ENCODE measurements at places on chromosomes 4 and X.

DNA sequence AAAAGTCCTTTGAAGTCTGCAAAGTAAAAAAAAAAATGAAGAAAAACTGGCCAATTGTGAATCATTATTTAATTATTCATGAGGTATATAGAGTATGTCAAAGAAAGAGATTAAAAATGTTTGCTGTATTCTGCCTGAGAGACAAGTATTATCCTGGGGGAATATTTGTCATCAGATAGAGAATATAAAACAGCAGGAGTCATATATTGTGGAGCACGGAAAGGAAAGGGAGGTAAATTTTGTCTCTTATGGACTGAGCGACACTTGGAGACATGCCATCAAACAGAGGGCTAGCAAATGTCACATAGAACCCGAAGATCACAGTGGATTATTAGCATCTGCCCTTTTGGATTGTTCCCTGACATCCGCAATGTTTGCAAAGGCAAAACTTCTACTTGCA is 39.2 kb upstream of the FAT1 start:
- DNase-seq, result no peak

DNA sequence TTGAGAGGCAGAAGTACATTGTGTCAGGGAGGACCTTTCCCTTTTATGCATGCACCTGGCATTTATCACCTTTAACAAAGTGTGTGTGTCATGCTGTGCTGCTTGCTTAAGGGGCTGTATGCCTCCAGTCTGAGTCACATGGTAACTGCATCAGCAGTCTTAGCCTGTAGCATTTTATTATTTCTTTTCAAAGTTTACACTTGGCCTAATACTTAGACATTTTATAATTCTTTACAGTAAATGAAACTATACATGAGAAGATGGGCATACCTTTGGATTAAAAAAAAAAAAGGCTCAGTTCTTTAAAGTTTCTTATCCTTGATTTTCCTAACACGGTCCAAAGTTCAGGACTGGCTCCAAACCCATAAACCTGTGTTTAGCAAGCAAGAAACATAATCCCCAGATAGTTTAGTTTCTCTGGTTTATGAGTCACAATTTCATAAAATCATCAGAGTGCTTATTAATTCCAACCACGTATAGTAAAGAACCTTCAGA is 14.6 kb downstream of the NPNT start:
- no peak for DNase-seq

- no peak for DNase-seq
Measured at GRCh38 chr4:11049001-11049400, 364.4 kb upstream of the CLNK start.

DNA sequence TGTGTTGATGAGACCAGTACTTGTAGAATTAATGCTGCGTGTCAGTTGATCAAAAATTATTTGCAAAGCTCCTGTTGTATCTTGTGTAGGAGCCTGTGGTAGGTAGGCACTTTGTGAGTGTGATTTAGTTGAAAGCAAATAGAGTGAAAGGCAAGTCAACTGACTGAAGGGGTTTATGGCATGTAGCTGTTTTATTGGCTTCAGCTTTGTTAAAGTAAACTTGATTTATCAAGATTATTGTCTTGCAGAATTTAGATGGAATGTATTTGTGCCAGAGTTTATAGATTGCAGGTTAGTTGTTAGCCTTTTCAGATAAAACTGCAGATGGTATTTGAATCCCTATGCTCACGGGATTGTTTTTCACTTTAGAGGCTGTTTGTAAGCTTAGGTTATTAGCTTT is 128.0 kb downstream of the FRAS1 start:
- DNase-seq, result no peak

DNA sequence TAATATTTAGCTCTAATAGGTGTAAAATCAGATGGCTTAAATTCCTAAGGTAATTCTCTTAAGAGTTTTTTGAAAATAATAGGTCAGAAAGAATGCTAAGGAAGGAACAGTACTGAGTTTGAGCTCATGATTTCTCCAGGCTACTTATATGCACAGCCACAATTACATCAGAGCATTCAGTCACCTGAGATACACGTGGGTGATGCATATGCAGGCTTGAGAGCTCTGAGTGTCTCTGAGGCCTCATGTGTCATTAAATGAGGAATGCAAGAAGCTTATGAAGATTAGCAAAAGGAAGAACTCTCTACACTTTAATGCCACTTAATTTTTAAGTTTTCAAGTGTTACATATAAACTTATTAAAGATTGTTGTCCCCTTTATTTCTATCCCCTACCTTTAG is 124.0 kb upstream of the STIM2 start:
- no peak for DNase-seq

- no peak for DNase-seq
Measured at GRCh38 chr4:185212581-185212980, 3.2 kb downstream of the SNX25 start.

DNA sequence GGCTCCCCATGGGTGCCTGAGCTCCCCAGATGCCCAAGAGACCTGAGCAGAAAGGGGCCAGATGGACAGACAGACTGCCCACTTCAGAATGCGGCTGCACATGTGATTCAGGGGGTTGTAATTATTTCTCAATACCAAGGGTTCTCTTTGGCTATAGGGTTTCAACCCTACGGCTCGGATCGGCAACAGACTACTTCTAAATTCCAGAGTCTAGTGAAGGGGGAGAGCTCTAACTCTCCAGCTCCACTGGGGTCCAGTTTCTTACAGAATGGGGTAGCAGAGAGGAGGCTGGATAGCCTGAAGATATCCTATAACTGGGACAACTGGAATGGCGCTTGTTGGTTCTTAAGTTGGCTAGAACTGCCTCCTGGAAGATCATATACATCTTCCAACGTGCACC is 136.3 kb downstream of the MGST2 start:
- DNase-seq, result no peak

DNA sequence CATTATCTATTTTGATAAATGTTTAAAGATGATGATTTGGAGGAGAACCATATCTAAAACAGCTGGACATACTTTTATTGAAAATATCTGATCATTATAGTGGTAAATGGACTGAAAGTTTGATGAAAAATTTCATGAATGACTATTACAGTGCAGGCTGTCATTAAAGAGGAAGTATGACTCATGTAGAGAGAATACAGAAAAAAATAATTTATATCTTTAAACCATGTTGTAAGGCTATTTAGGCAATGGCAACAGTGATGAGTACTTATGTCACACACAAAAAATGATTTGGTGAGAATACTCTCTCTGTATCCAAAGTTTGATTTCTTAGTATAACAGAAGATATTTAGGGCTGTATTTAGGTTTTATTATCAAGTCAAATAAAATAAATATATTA is 3.9 kb upstream of the GLRB start:
- no peak for DNase-seq

- peak; percentile 79 for DNase-seq
Measured at GRCh38 chrX:53317365-53318069, 36.1 kb upstream of the IQSEC2 start.

- DNase-seq, result no peak
Measured at GRCh38 chr4:176784816-176785215, 7.9 kb downstream of the VEGFC start.

DNA sequence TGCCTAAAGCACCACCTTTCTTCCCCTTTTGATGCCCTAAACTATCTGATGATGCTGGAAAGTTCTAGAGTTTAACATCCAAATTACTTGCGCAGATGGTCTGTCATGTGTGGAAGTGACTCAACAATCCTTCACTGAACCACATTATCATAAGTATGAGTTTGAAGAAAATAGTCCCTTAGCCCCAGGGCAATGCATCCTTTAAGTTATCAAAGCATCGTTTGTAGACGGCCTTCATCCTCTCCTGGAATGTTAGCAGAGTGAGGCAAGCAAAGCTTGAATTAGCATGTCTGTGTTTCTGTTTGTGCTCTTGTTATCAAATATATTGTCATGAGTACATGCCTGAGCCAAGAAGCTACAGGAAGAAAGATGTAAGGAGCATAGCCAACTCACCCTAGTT is 570.9 kb downstream of the MID1IP1 start:
- no peak for DNase-seq

DNA sequence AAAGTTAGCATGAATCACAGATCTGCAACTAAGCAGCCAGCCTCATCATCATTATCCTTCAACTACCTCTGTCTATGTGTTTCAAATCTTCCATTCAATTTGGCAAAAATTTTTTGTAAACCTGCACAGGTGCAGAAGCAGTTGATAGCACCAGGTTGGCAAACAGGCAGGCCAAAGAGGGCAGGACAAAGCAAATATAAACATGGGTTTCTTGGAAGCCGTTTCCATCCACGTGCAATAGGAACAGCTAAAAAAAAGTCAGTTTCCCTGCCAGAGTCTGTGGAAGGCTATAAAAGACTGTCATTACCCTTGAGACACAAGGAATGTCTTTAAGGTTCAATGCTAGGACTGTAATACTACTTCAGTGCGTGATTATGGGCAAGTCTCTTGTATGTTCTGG is 253.2 kb downstream of the PDHA2 start:
- DNase-seq, result no peak

DNA sequence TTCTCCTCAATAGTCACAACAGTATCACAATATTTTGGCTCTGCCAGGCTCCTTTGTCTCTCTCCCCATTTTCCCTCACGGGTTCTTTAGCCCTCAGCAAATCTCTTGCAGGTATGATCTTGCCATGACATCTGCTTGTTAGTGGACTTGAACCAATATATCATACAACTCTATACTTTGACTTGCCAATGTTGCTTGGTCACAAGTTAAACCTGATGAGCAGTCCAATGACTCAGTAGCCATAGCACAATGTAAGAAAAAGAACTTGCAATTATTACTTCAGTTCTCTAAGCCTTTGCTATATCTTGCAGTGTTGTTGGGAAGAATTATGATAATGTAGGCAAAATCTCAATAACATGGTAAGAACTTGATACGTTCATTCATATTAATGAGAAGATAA is 174.6 kb upstream of the NRK start:
- no peak for DNase-seq

DNA sequence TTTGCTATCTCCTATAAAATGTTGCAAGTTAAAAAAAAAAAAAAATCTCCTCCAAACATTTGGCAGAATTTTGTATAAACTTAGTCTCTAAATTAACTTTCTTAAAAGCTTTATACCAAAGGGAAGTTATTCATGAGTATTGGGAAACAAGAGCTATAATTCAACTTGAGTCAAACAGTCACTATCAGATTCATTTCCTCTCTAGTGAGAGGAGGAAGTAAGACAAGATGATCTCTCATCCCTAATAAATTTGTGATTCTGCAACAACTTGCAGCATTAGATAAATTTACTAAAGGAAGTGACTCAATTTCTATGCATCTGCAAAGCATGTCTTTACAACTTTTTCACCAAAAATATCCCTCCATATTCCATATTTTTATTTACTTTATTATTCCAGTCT is 135.4 kb upstream of the GNPDA2 start:
- no peak for DNase-seq

- no peak for DNase-seq
Measured at GRCh38 chr4:180430283-180430682, 1812.9 kb upstream of the TENM3 start.

DNA sequence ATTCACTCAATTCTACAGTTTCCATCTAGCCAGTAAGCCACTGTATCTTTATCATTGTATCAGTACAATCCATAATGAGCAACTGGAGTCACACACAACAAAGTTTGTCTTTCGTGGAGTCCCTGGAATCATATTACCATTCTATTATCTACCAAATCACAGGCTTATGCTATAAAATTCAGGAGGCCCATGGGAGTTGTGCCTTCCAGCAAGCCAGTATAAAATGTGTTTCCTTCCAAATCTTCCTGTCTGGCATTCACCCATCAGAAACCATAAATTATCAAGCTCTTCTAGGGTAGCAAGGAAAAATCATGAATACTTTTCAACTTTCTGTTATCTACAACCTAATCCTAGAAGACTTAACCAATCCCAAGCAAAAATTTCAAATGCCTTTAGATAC is 1383.3 kb upstream of the PCDH7 start:
- no peak for DNase-seq
